ENCODE measurements at places on chromosomes 13 and 19. TPM values are rescaled to one million over a fixed set of nuclear protein-coding genes. Genes with fewer than 3 reads are reported as not detected.

ZNF69 gene
- 6.5 TPM for total RNA-seq

ZNF446 gene
- total RNA-seq: 13.5 TPM

IRGC gene
- total RNA-seq: not detected

SYT5 gene
- total RNA-seq: 4.9 TPM

POSTN gene
- total RNA-seq: not detected

TECR gene
- 158 TPM for total RNA-seq

EVI5L gene
- total RNA-seq: 11.3 TPM

Measured in natural killer cell (primary cell).